Stimulated activated CD8-positive, alpha-beta memory T cell treated with anti-CD3 and anti-CD28 coated beads, Interleukin-2, amount 100 ng/mL, for 1 hour (primary cell): ENCODE measurements at places on chromosomes 11 and 22.

DNA sequence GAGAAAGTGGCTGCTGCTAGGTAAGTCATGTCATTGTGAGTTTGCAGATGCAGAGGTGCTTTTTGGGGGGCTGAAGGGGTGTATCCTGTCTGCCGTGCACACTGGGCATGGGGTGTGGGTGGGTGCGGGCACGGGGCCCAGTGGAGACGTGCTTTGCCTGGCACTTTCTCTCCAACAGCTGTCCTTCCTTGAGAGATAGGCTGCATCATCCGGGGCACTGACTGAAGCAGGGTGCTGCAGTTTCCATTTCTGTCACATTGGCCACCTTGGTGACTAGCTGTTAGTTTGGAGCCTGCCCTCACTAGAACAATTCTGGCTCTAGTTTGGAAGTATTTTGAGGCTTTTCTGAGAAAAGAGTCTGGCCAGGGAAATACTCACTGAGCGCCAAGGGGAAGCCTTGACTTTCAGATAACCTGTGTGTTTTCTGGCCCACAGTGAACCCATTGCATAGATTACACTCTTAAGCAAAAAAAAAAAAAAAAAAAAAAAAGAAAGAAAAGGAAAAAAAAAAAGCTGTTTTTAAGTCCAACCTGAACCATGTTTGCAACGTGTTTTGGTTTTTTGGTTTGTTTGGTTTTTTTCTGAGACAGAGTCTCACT is 219.2 kb downstream of the NAV2 start:
- DNase-seq: no peak

GRCh38 chr22:42314709-42315391 is 44.4 kb upstream of the TCF20 start:
- DNase-seq: no peak

DNA sequence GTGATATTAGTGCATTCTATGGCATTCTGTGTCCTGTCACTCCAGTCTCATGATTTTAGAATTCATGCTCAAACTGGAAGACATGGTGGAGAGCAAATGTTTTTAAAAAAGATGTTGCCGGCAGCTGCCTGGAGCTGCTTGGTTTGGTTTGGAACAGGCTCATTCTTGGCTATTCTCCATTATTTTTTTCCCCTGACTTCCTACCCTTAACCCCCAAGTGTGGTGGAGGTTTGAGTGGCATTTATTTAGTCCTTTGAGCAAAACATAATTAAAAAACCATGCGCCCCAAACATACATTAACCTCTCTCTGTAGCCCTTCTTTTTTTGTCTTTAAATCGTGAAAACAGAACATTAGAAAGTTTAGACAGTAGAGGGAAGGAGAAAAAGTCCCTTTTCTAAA is 94.7 kb downstream of the LDLRAD3 start:
- DNase-seq: no peak

GRCh38 chr22:39242595-39243438 is 2.0 kb downstream of the PDGFB start:
- DNase-seq: no peak

GRCh38 chr11:79173615-79174014 is 267.2 kb downstream of the TENM4 start:
- no peak for DNase-seq

- DNase-seq: no peak
These were observed 77.6 kb upstream of the RTL6 start for GRCh38 chr22:44575381-44576268.

GRCh38 chr11:71425860-71426259 is 22.3 kb downstream of the DHCR7 start:
- no peak for DNase-seq

GRCh38 chr22:28711341-28711740 is 30.3 kb downstream of the CHEK2 start:
- DNase-seq: no peak

DNA sequence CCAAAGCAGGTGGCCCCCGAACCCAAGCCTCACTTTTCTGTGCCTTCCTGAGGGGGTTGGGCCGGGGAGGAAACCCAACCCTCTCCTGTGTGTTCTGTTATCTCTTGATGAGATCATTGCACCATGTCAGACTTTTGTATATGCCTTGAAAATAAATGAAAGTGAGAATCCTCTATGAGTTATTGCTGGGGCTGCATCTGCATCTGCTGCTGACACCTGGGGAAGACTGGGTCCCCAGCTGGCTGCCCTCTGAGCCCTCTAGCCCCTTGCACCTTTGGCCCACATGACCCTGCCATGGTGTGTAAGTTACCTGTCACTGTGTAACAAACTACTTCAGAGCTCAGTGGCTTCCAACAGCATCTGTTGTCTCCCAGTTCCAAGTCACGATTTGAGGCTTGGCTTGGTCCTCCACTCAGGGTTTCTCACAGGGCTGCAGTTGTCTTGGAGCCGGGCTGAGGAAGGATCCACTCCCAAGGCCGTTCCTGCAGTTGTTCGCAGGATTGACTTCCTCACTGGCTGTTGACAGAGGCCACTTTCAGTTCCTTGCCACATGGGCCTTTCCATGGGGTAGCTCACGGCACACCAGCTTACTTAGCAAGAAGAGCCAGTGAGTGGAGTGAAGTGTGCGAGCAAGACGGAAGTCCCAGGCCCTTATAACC is 13.5 kb upstream of the UVRAG start:
- no peak for DNase-seq

- no peak for DNase-seq
These were observed 7.4 kb downstream of the TRPC6 start for GRCh38 chr11:101576456-101576855.

GRCh38 chr11:94926698-94927237 is 46.6 kb downstream of the CWC15 start:
- DNase-seq: no peak

DNA sequence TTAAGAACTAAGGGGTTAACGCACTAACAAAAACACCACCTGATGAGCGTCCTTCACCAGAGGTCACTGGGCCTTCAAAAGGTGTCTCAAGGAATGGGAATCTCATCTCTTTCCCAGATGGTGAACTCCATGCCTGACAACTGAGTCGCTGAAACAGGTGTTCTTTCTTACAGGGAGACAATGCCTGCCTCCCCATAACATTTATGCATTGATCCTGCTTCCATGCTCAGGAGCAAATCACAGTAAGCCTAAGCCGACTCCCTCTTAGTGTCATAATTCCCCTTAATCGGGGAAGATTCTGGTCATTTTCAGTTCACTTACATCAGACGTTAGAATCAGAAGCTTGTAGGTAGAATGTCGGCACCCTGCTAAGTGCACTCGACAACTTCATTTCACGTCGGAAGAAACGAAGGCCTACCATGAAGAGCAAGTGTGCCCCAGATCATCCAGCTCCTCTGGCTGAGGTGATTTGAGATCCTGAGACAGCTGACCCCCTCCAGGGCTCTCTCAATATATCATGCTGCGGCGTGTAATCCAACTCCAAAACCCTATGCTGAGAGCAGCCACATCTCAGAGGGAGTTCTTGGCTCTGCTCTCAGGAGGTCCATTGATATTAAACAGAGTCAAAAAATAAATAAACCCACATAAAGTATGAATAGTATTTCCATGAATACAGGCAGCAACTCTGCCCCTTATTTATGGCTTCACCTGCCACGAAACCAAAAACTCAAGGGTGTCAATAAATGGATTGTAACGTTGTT is 163.1 kb downstream of the LARGE1 start:
- no peak for DNase-seq
